Endothelial cell of umbilical vein (primary cell): ENCODE measurements at places on chromosomes 2 and 18. TPM values are rescaled to one million over a fixed set of nuclear protein-coding genes. Genes with fewer than 3 reads are reported as not detected.

The MYOM1 gene
- not detected in 2 replicates for total RNA-seq

DNA sequence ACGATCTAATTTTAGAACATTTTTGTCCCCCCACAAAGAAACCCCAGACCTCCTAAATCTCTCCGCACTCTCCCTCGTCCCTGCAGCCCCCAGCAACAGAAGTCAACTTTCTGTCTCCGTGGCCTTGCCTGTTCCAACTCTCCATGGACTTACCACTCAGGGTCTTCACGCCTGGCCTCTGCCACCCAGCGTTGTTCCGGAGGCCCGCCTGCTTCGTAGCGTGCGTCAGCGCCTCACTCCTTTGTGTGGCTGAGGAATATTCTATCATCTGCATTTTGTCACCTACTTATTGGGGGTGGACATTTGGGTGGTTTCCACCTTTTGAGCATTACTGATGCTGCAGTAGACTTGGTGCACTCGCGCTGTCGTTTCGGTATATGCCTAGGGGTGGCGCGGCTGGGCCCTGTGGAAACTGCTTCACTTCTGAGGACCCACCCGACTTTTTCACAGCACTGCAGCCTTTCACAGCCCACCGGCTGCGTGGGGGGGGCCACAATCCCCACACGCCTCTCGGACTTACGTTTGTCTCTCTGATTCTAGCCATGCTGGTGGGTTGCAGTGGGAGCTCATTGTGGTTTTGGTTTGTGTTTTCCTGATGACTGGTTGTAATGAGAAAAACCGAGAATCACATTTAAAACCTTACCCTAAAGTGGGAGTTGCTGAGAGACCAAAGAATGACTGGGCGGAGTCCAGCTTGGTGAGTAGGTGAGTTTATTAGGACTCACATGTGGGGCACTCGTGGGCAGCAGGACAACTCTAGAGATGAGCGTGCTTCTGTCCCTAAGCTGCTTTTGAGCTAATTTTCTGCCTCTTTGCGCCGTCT lies 1.4 kb upstream of the HSBP1L1 start:
- H3K36me3 ChIP-seq, result no peaks in the 10 kb centered on the region
- H3K27ac ChIP-seq, result no peak overlapping the region
- DNase-seq, result no peak
- peaks cover 14% of the 10 kb centered on the region for H3K27me3 ChIP-seq

- DNase-seq, result no peak
- no peak overlapping the region for H3K27ac ChIP-seq
- no peak overlapping the region for H3K4me3 ChIP-seq
- H3K27me3 ChIP-seq, result no peaks in the 10 kb centered on the region
These were observed 129.0 kb upstream of the FOSL2 start for GRCh38 chr2:28263690-28264089.

DNA sequence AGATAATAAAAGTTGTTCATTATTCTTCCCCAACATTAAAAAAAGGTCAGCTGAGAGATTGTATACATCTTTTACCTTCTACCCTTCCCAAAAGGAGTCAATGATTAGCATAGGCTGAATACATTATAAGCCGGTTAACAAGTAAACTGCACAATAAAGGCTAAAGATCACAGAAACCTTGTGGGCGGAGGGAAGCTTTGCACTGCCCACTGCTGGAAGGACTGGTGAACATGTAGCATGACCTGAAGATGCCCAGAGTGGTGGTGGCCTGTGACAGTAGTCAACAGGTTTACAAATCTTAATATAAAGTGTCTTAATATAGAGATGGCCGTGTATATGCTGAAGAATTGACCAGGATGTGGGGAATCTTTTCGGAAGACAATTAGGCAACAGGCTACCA lies 35.6 kb downstream of the ARL5A start:
- H3K36me3 ChIP-seq, result no peaks in the 10 kb centered on the region
- no peaks in the 10 kb centered on the region for H3K4me1 ChIP-seq
- no peak for DNase-seq
- H3K4me3 ChIP-seq, result no peak overlapping the region
- H3K27me3 ChIP-seq, result no peaks in the 10 kb centered on the region

The C1GALT1C1L gene
- 0.40 and 0.74 TPM in 2 replicates for total RNA-seq

- no peak for DNase-seq
- no peaks in the 10 kb centered on the region for H3K27me3 ChIP-seq
- H3K4me1 ChIP-seq, result no peaks in the 10 kb centered on the region
- H3K4me3 ChIP-seq, result no peak within 1 kb of the TSS
These were observed at the start of gene TUBA3D for GRCh38 chr2:131475831-131476230. TSS of gene TUBA3D (plus strand) at chr2:131476119. CDS start at chr2:131476200, 81 bp downstream.

The FSIP2 gene
- total RNA-seq, result 0.16 and 0.24 TPM in 2 replicates

GRCh38 chr2:165863810-165864261 lies 69.8 kb upstream of the GALNT3 start:
- no peaks in the 10 kb centered on the region for H3K4me1 ChIP-seq
- no peak overlapping the region for H3K4me3 ChIP-seq
- H3K36me3 ChIP-seq, result no peaks in the 10 kb centered on the region
- DNase-seq, result no peak

The SCN3A gene
- total RNA-seq, result not detected in 2 replicates

DNA sequence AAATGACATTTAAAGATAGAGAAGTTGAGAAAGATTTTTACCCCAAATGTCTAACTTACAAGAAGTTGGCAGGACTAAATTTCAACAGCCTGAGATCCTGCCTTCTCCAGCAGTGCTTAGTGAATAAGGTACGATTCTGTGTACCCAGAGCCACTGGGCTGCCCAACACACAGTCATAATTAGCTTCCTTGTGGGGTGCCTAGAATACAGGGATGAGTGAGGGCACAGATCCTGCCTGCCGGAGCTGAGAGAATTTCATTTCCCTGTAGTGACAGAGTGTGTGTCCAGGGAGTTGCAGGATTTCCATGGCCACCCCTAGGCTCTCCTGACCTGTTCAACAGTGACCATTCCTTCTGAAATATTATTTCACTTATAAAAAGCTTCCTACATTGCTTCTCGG lies 27.0 kb downstream of the GREB1 start:
- peaks cover 3% of the 10 kb centered on the region for H3K27me3 ChIP-seq
- H3K27ac ChIP-seq, result no peak overlapping the region
- H3K4me3 ChIP-seq, result no peak overlapping the region

DNA sequence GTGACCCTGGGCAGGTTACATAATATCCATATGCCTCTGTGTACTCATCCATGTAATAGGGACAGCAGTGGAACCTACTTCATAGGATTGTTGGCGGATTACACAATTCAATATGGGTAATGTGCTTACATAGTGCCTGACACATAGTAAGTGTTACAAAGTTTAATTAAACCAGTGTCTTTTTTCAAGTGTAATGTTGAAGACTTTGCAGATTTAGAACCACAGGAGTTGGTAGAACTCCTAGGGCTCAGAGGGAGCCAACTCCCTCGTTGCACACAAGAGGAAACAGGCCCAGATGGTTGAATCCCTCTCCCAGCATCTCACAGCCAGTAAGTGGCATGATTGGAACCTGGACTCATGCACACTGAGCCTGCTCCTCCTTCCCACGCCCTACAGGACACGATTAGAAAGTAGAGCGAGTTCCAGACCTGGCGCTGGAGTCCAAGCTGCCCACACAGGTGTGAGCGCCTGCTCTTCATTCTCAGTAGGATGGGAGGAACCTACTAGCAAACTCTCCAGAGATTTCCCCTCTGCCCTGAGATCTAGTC lies 97.8 kb downstream of the VSNL1 start:
- H3K36me3 ChIP-seq, result no peaks in the 10 kb centered on the region
- H3K4me3 ChIP-seq, result no peak overlapping the region
- no peaks in the 10 kb centered on the region for H3K27me3 ChIP-seq
